Activated CD4-positive, alpha-beta T cell treated with anti-CD3 and anti-CD28 coated beads, Interleukin-2, amount 10 ng/mL, durations not matched to agents 7 days and 5 days (primary cell): ENCODE measurements at places on chromosomes 3 and 15. TPM values are rescaled to one million over a fixed set of nuclear protein-coding genes. Genes with fewer than 3 reads are reported as not detected.

- DNase-seq, result no peak
Measured at GRCh38 chr15:62506217-62506805, 341.2 kb upstream of the C2CD4B start.

DNA sequence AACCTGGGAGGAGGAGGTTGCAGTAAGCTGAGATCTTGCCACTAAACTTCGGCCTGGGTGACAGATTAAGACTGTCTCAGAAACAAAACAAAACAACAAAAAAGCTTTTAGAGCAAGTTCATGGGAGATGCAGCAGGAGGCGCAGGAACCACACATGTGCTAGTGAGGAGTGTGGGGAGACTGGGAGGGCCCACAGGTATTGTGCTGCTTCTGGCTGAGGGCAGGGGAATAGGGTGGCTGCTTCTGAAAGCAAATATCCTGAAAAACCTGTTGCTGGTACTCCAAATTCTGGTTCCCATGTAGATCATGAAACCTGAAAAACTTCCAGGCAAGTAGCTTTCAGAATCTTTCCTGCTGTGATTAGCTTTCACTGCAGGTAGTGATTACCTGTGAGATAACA is 22.1 kb downstream of the TYRO3 start:
- no peak for DNase-seq

ZCWPW2 gene
- 0.50 TPM for total RNA-seq

DNA sequence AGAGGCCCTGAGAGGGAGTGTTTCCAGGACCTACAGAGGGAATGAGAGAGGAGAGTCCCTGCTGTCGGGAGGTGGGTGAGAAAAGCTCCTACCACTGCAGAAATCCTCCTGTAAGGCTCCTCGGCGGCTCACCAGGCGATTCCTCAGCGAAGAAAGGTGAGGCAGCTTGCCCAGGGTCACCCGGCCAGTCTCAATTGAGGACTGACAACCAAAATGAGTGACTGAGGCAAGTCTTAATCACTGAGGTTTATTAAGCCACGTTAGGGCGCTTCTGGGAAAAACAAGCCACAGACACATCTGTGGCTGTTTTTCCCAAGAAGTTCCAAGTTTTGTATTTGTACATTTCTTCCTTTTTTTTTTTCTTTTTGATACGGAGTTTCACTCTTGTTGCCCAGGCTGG is 48.5 kb downstream of the ZDHHC19 start:
- DNase-seq, result no peak

DNA sequence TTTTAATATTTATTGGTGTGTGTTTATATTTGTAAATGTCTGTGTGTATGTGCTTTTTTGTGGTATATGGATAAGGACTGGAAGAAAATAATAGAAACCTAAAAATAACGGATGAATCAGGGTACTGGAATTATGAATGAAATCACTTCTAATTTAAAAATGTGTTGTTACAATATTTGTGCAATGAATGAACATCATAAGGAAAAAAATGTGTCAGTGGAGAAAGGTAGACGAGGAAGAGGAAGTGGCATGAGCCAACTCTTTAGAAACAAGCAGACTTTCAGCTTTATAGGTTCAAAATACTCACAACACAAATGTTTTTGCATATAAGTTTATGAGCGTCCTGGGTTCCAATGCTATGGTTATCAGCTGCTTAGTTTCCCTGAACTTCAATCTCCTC is 59.4 kb downstream of the SOX2 start:
- no peak for DNase-seq

DNA sequence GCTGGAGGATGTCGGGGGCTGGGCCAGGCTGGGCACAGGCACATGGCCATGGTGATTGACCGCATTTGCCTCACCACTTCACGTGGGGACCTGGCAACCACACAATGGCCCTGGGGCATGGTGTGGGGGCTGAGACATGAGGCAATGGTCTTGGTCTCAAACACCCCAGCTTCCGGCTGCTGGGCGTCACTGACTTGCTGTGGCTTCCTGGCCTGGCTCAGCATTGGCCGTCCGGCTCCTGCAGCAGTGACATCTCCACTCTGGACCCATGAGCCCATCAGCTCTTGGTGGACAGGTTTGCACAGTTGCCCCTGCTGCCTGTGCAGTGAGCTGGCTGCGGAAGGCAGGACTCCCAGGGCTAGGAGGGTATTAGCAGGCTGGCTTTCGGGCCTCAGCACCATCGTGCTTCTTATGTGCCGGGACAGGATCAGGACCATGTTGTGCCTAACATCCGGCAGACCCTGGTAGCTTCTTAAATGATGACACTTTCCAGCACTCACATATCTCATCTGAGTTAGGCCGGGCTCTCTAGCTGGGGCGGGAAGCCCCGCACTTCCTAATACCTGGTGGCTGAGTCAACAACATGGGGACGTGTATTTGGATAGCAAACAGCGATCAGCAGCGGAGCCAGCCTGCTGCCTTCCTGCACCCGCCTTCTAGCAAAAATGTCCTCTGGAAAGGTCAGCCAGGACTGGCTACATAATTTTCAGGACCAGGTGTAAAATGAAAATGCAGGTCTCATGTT is 34.1 kb downstream of the ZNF710 start:
- DNase-seq, result no peak

DNA sequence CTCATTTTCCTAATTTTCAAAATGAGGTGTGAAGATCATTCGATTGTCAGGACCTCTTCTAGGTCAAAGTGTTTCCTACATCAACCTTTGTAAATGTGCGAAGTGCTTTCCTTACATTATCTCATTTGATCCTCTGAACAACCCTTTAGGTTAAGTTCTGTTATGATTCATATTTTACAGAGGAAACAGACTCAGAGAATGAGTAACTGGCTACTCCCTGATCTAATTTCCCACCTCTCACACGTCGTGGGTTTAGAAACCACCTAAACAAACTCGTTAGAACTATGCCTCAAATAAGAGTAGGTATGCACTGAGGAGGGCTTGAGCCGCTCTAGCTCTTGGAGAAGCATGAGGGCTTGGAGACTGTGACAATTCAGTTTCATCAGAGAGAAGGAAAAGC is 148.6 kb downstream of the CD47 start:
- DNase-seq, result no peak

GABRG3 gene
- not detected for total RNA-seq

DNA sequence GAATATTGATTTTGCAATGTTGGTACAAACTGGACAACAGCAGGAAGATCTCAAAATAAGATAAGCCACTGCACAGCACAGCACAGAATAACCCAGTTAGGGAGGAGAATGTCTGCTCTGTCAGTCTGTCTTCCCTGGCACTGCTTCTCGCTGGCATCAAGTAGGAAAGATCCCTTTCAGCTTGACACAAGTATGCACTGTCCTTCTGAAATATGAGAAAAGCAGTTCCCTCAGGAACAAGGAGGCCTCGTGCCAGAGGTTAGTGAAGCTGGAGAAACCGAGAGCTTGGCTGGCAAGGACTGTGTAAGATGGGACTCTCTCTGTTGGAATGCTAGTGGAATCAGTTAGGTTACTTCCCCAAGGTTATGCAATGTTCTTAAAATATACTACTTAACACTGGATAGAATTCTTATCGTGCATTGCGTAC is 59.1 kb downstream of the FMN1 start:
- no peak for DNase-seq

DNA sequence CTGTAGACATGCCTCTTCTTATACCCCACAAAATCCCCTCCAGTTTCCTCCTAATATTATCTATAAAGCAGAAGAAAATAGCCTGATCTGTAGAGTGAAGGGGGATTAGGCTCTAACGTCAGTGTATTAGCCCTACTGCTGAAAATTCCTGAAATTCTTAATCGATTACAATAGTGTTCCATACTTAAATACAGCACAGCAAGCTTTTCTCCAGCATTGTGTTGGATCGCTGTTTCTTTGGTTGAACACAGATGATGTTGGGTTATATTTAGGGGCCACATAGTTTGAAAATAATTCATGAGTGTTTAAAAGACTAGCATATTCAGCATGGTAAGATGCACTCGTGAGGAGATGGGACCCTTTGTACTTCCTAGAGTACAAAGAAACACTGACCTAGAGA is 52.5 kb downstream of the PIAS1 start:
- DNase-seq, result no peak

GRCh38 chr3:194870394-194871110 is 184.9 kb downstream of the FAM43A start:
- no peak for DNase-seq

DNA sequence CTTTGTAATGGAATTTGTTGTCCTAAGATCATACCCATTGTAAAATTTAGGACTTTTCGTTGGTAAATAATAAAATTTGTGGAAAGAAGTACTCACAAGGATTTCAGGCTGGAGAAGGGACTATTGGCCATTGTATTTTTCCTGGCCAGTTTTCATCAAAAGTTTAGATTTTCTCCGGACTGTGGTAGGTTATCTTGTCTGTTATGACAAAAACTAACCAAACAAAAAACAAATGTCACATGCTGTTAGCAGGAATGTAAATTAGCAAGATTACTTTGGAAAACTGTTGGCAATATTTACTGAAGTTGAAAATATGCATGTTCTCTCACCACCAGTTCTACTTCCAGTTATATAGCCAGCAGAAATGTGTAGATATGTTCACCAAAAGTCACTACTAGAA is 27.8 kb downstream of the PDE8A start:
- DNase-seq, result no peak

SPATA12 gene
- total RNA-seq, result not detected

GRCh38 chr15:57919754-57920153 is 145.8 kb downstream of the ALDH1A2 start:
- DNase-seq, result no peak

DNA sequence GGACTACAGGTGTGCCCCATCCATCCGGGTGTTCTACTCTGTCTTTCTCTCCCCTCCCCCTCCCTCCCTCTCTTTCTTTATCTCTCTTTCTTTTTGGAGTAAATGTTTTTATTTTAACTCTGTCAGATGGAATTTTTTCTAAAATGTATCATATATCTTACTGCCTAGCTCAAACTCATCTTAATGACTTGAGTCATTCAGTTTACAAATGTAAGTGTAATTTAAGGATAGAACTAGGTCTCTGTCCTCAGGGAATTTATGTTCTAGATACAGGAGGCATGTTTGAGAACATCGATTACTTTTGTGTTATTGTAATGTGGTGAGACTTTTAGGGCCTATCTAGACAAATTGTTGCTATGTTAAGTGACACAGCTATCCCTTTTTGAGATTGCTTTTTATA is 3.5 kb downstream of the TBC1D23 start:
- no peak for DNase-seq

- DNase-seq, result no peak
Measured at GRCh38 chr3:170953229-170953628, 44.8 kb upstream of the EIF5A2 start.

- peak; percentile 40 for DNase-seq
Measured at GRCh38 chr3:189563853-189564563, 67.2 kb upstream of the TP63 start.

POLQ gene
- 29.0 TPM for total RNA-seq

DNA sequence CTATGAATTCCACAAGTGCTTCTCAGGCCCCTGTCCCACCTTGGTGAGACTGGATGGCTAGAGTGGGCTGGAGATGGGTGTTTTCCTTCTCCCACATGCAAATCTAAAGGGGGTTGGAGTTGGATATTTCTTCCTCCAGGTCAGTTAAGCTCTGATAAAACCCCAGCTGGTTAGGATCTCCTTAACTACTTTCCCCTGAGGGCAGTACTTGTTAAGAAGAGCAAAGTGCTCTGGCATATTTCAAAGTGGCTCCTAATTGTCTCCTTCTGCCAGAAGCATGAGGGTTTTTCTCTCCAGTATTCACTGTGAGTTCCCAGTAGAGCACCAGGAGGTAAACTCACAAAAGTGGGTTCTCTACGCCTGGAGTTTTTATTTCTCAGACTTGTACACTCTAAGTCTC is 31.4 kb downstream of the COL6A6 start:
- no peak for DNase-seq

DNA sequence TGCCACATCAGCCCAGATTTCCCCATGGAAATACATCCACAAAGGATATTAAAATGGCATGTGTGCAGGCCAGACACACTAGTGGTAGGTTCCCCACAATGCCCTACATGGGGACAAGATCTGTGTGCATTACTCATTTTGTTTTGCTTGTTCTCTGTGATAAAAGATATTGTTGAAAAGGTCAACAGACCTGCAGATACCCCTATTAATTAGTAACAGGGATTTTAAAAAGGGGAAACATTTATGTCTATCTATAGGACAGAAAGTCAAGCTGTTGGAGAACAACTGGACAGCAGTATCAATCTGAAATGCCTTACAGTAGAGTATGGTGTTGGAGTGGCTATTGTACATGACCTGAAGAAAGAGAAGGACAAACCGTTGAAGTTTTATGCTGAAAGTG is 596.0 kb upstream of the GRM7 start:
- DNase-seq, result no peak

- no peak for DNase-seq
Measured at GRCh38 chr3:127150513-127151250, 42.2 kb upstream of the PRR23E start.

LSAMP gene
- not detected for total RNA-seq

GRCh38 chr3:77328690-77329089 is 288.8 kb downstream of the ROBO2 start:
- no peak for DNase-seq

- no peak for DNase-seq
Measured at GRCh38 chr3:149654188-149654601, 3.6 kb downstream of the WWTR1 start.

- DNase-seq, result no peak
Measured at GRCh38 chr3:25155652-25156471, 272.2 kb upstream of the RARB start.

- DNase-seq, result no peak
Measured at GRCh38 chr3:50533807-50534461, 30.5 kb upstream of the CACNA2D2 start.

SLC24A5 gene
- total RNA-seq, result not detected

DNA sequence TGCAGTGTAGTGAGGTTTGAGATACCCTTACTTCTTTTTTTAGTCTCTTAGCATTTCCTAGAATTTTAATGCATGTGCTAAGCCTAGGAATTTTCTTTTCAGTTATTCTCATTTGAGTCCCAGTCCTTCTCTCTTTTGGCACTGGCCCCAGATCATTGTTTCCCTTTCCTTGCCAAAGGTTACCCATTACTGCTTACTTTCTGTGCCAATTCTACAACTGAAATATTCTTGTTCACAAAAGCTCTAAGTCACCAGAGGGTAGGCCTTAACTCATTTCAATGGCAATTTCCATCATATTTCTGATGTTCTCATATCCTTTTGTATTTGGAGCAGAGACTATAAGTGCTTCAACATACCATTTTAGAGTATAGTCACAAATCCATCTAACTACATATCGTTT is 199.6 kb upstream of the CBLB start:
- DNase-seq, result no peak

GRCh38 chr15:37995461-37996347 is 61.3 kb downstream of the TMCO5A start:
- peak; percentile 35 for DNase-seq

DNA sequence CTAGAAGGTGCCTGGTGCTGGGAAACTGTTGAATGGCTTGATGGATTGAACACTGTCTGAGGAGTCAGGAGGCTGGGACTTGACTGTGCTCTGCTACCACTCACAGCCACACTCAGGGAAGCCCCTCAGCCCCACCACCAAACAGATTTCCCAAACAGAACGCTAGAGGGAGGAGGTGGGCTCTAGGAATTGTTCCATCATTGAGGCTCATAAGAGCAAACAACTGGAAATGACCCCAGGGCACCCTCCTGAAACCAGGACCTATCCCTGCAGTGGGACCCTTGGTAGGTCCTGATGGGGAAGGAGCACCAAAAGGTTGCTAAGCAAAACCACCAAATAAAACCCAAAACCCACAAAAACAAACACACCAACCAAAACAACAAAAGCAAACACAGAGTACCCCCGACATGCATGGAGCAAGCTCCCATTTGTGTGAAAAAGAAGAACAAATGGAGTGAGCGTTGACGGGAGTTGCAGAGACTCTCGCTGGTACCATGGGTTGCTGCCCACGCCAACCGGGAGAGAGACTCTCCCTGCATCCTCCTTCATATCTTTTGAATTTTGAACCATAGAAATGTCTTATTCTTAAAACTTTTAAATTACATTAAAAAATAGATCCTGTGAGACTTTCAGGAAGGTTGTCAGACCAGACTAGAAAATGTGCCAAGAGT is 45.6 kb downstream of the ABTB1 start:
- no peak for DNase-seq
